Central memory CD4-positive, alpha-beta T cell (primary cell): ENCODE measurements at places on chromosomes 7 and 10.
A peak's percentile ranks its signal among the peaks of the same experiment; 100 is the strongest.

- no peak for DNase-seq
Measured at GRCh38 chr7:157900011-157900410, 563.2 kb downstream of the DNAJB6 start.

GRCh38 chr7:47954231-47954911 lies 6.1 kb upstream of the PKD1L1 start:
- DNase-seq = no peak

GRCh38 chr10:49651917-49652316 lies 27.5 kb upstream of the C10orf53 start:
- DNase-seq = no peak

DNA sequence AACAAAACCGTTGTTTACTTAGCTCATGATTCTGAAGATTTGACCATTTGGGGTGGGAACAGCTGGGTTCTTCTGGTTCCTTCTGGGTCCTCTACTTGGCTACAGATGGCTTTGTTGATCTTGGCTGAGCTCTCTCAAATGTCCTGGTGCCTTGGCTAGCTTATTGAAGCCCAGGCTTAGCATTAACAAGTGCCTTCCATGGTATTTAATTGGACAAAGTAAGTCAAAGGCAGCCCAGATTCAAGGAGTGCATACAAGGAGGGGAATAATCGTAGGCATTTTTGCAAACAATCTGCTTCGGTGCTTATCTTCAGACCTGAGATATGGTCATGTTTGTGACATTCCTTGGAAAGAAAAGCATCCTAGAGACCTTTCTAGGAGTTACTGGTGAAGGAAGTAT lies 81.4 kb downstream of the ADCYAP1R1 start:
- no peak for DNase-seq

- DNase-seq = no peak
Measured at GRCh38 chr10:26048756-26049155, 114.7 kb downstream of the MYO3A start.

GRCh38 chr7:55622241-55622640 lies 49.9 kb upstream of the VOPP1 start:
- DNase-seq = no peak

GRCh38 chr7:1555046-1555812 lies 776 bp downstream of the TMEM184A start:
- no peak for DNase-seq

- DNase-seq = no peak
Measured at GRCh38 chr7:1548438-1548831, 7.6 kb downstream of the TMEM184A start.

DNA sequence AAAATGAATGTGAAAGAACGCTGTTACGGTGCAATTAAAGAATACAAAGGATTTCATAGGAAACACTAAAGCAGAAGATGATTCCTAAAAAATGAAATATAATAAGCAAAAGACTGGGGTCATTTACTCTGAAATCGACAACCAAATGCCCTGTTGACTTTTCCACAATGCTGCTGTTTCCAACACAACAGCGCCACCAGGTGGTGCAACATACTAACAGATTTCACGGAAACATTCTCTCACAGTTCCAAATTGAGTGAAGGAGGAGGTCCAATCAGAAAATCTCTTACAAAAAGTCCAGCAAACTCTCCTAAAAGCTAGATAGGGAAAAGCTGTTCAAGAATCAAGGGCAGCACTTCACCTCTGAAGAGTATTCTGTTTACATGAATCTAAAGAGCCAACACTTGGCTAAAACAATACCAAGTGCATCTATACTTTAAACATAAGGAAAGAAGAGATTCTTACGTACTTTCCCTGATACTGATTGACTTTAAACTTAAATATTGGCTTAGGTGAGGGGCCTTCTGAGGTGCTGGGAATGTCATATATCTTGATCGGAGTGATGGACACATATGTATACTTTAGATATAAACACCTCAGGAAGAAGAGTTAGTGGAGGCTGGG lies 55.9 kb downstream of the UPF2 start:
- DNase-seq = peak; percentile 50
